Motor neuron (in vitro differentiated cells): ENCODE measurements at places on chromosomes 7 and 10.

DNA sequence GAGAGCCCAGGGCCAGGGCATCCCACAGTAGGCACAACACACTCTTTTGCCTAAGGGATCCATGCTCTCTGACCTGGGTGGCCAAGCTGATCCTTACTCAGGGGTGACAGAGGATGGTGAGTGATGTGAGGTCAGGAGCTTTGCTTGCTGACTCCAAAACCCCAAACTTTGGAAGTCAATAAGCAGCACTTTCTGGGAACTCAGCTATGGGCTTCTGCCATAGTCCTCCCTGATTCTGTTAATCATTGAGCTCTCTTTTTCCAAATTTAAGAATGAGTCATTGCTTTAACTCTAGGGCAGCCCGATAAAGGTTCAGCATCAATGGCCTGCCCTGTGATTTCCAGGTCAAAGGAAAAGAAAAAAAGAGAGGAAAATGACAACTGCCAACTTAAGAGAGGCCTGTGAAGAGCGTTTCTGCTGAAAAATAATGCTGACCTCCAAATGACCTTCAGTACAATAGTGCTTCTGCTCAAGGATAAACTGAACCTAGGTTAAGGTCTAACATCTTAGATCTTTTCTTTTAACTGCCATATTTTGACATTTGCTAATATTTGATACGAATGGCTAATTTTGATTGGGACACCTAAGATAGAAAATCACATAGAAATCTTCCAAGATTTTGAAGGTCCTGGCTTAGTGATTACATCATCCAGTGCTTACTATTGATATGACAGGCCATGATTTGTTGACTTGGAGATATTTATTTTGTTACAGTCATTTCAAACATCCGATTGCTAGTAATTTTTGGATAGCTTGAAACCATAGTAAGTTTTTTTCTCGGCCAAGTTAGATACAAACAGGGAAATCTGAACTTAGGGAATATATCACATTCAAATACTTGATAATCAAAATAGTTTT, 20.8 kb upstream of the RELN start:
- ATAC-seq, result no peak

DNA sequence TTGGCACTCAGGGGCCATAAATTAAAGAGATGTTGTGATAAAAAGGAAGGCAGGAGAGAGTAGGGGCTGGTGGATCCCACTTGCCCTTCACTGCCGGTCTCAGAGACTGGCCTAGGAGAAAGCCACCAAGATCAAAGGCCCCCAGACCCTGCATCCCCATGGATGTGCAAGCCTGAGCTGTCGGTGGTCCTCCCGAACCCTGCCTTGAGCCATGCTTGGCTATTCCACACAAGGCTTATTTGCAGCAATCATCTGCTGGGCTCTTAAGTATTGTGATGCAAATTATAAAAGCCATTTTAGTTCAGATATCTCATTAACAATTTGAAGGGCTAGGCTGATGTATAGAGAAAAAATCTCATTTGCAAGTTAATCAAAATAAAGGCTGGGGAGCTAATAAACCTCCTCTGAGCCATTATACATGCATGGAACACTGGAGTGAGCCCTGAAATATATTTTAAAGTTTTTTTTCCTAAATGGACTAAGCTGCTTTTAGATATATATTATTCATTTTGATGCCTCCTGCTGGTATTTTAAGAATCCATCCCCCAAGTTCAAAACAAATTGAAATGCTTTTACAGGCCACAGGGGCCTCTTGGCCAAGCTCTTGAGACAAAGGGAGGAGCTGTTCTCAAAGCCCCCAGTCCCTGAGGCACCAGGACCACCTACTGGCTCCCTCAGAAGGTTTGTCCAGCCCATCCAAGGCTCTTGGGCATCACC, 28.1 kb downstream of the OAT start:
- no peak for ATAC-seq

GRCh38 chr7:22301790-22302189, 55.2 kb downstream of the RAPGEF5 start:
- no peak for ATAC-seq

DNA sequence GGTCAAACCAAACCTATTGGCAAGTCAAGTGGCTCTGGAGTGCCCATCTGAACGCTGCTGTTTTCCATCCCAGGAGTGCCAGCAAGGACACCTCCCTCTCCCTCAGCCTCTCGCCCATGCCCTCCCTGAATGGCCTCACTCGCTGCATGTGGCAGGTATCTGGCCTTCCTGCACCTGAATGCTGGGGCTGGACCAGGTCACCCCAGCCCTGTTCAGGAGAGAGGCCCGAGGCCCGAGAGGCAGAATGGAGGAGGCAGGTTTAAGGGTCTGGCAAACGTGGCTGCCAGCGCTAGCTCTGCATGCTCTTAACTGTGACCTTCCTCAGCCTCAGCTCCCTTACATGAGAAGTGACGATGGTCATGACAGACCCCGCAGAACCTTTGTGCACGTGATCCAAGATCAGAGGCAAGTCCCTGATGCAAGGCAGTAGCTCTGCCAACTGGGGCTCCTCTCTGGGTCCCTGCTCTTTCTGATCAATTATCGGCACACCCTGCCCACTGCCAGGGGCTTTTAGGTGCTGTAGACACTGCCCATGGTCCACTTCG, 295.7 kb upstream of the ZMIZ1 start:
- no peak for ATAC-seq

DNA sequence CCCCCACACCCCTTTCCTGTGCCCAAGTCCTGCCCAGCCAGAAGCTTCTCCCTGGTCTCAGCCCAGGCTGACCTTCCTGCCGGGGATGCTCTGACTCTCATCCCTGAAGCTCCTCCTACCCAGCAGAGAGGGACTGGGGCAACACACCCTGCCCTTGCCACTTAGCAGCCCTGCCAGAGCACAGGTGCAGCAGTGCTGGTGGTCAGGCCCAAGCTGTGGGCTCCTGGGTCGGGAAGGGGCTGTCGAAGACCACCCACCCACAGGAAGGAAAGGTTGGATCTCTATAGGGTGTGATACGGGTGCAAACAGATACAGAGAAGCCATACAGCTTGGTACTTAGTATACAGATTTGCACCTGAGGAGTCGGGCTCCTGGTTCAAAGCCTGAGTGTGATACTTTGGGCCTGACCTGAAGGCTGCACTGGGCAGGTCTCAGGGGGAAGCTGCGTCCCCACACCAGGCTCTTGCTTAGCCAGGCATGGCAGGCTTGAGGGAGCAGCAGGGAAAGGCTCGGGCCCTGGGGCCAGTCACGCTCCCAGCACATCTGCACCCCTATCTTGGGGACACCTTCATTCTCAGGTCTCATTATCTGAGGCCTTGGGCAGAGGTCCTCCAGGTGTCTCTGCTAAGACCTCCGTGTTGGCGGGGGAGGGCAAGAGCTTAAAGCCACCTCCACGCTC, 47.3 kb downstream of the TCERG1L start:
- ATAC-seq, result no peak

DNA sequence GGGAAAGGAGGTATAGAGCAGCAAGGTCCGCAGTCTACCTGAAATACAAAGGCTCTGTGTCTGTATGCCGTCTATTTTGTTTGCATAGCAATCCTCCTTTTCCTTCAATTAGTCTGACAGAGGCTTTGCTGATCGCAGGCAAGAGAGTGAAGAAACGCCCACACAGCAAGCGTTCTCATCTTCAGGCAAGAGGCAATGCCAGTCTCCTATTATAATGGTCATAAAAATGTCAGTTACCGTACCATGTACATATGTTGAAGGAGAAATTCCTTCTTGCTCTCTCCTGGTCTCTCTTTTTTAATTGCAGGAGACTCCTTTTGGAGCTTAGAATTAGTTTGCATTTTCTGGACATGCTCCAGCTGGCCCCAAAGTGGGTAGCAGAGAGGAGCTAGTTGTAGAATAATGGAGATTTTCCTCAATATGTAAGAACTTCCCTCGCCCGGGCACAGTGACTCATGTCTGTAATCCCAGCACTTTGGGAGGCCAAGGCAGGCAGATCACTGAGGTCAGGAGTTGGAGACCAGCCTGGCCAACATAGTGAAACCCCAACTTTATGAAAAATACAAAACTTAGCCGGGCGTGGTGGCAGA, 139.5 kb downstream of the PFKFB3 start:
- ATAC-seq, result no peak

- ATAC-seq, result peak; percentile 47
These were observed at the start of gene COBL for GRCh38 chr7:51316666-51317581. COBL (minus strand) TSS chr7:51316809; CDS start chr7:51316633, 176 bp downstream.
